ENCODE measurements at places on chromosomes 6 and 20. TPM values are rescaled to one million over a fixed set of nuclear protein-coding genes. Genes with fewer than 3 reads are reported as not detected.

GRCh38 chr6:123117145-123117908 is 121.3 kb downstream of the CLVS2 start:
- DNase-seq = no peak

DNA sequence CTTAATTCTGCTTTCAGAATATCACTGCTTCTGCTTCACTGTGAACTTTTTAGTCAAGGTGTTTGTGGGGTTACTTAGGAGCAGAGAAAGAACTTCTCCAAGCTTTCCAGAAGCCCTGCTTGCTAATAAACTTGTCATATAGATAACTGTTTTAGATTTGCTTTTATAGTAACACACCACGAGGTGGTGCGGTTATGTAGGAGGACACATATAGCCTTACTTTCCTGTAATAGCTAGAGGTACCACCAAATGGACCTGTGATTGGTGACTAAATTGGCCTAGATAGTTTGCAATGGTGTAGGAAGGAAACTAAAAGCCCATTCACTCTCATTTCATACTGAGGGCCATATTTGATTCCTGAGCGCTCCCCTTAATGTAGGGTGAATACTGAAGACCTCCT is 52.3 kb upstream of the BCLAF1 start:
- no peak for DNase-seq

DNA sequence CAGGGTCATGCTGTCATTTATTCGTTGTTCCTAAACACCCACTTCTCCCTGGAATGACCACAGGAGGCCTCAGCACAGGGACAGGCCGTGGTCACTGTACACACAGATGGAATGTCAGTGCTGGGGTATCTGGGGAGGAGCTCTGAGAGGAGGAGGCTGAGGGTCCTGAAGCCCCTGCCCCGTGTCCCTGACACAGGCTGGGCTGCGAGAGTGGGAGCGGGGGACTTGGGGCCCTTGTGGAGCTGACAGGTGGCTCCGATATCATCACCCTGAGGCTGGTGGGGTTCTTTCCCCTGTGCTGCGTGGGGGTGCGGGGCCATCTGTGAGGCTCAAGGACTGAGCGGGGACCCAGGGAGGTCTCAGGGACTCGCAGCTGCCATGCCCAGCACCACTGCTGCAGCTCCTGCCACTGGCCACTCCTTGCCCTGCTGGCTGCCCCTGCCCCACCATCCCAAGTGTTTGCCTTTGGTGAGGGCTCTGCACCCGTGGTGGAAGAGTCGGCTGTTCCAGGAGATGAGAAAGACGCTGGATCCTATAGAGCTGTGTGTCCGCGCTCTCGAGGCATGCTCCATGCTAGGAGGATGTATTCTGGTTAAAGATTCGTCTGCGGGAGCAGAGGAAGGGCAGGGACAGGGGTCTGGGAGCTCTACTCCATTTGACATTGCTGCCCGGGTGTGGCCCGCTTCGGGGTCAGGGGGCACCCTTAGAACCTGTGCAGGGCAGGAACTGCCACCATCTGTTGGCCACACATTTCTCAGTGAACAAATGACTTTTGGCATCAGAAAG is 18.9 kb downstream of the NPEPL1 start:
- DNase-seq = no peak

GRCh38 chr6:166785131-166785530 is 158.1 kb upstream of the RPS6KA2 start:
- no peak for DNase-seq

GRCh38 chr20:37530696-37531095 is 3.0 kb upstream of the BLCAP start:
- DNase-seq = no peak

SLC4A11 gene
- 0.28 TPM for total RNA-seq

PNPLA1 gene
- total RNA-seq = not detected

Data from IMR-90 (cell line).